Astrocyte (in vitro differentiated cells and primary cell): ENCODE measurements at places on chromosomes 2 and 18. TPM values are rescaled to one million over a fixed set of nuclear protein-coding genes. Genes with fewer than 3 reads are reported as not detected.

Gene AMER3
- total RNA-seq, result 0.07 TPM in 1 of 2 replicates, not detected in the other

- peaks cover 64% of the 10 kb centered on the region for H3K4me1 ChIP-seq
- H3K4me3 ChIP-seq, result peak overlapping the region; percentile 15
- no peaks in the 10 kb centered on the region for H3K36me3 ChIP-seq
- DNase-seq, result no peak
- peak overlapping the region; percentile 98 for H3K27ac ChIP-seq
Measured at GRCh38 chr2:201128033-201128432, 12.1 kb downstream of the CFLAR start.

Gene MC5R
- 0.26 and 0.57 TPM in 2 replicates for total RNA-seq

- no peak overlapping the region for H3K4me3 ChIP-seq
- H3K36me3 ChIP-seq, result no peaks in the 10 kb centered on the region
- H3K27me3 ChIP-seq, result peaks cover 2% of the 10 kb centered on the region
- peaks cover 15% of the 10 kb centered on the region for H3K4me1 ChIP-seq
- no peak overlapping the region for H3K27ac ChIP-seq
- no peak for DNase-seq
Measured at GRCh38 chr2:98773169-98773568, 42.2 kb upstream of the MGAT4A start.

DNA sequence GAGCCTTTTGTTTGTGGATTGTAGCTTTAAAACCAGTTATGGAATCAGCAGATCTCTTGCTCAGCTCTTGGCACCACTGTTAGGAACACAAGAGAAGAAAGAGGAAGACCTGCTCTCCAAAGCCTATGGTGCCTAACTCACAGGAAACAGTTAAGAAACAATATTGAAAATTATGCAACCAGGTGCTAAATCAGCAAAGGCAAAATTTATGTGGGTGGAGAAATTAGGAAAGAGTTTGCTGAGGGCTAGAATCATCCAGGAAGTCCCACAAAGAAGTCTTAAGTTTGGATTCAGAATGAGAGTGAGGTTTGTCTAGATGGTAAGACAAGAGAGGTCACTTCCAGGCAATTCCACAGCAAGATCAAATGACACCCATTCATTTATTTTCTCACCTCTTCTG lies 49.4 kb downstream of the AOX1 start:
- no peaks in the 10 kb centered on the region for H3K27me3 ChIP-seq
- peaks cover 3% of the 10 kb centered on the region for H3K36me3 ChIP-seq
- H3K4me1 ChIP-seq, result no peaks in the 10 kb centered on the region
- H3K27ac ChIP-seq, result no peak overlapping the region
- H3K4me3 ChIP-seq, result no peak overlapping the region

- no peak overlapping the region for H3K27ac ChIP-seq
- no peak for DNase-seq
- no peaks in the 10 kb centered on the region for H3K36me3 ChIP-seq
Measured at GRCh38 chr2:235773188-235773928, 279.5 kb downstream of the AGAP1 start.

- H3K4me1 ChIP-seq, result no peaks in the 10 kb centered on the region
- no peaks in the 10 kb centered on the region for H3K27me3 ChIP-seq
- DNase-seq, result no peak
- H3K36me3 ChIP-seq, result no peaks in the 10 kb centered on the region
- no peak overlapping the region for H3K4me3 ChIP-seq
- no peak overlapping the region for H3K27ac ChIP-seq
Measured at GRCh38 chr18:54916507-54916906, 42.8 kb downstream of the CCDC68 start.

DNA sequence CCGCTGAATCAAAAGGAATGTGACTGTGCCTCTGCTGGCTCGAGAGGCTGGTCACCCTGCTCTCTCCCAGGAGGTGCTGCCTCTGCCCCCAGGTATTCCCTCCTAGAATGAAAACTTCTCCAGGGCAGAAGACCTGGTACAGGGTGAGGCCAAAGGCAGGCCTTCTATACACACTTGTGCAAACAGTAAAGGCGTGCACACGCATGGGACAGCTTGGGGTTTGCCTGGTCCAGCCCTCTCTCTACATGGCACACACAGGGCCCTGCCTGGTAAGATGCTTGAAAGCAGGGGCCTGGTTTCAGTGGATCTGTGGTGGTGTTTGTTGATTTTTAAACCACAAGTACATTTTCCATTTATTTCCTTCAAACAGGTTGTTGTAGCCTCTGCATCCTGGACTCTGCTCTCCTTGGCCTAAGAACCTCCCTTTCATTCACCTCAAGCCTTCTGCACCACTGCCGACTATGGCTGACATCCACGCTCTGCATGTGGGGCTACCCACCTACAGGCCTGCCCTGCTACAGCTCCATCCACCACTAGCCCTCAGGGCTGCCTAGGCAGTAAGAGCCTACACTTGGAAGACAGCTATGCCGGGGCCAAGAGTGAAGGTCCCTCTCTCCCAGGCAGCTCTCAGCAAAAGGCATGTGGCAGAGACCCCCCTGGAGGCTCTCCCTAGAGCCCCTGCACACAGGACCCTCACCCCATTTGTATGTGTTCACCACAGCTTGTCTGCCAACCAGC lies 190.7 kb downstream of the ZBTB7C start:
- no peak overlapping the region for H3K27ac ChIP-seq
- no peaks in the 10 kb centered on the region for H3K4me1 ChIP-seq
- no peak for DNase-seq
- no peak overlapping the region for H3K4me3 ChIP-seq
- H3K27me3 ChIP-seq, result peaks cover 9% of the 10 kb centered on the region
- no peaks in the 10 kb centered on the region for H3K36me3 ChIP-seq

GRCh38 chr2:218276986-218277755 lies 6.9 kb downstream of the PNKD start:
- no peak overlapping the region for H3K27ac ChIP-seq
- peaks cover 47% of the 10 kb centered on the region for H3K36me3 ChIP-seq
- DNase-seq, result no peak
- no peaks in the 10 kb centered on the region for H3K27me3 ChIP-seq

Gene SH2D6
- 0.58 and 0.64 TPM in 2 replicates for total RNA-seq

GRCh38 chr2:65397122-65397521 lies 35.3 kb downstream of the SPRED2 start:
- H3K4me1 ChIP-seq, result peaks cover 20% of the 10 kb centered on the region
- H3K27me3 ChIP-seq, result no peaks in the 10 kb centered on the region
- DNase-seq, result peak; percentile 66
- no peaks in the 10 kb centered on the region for H3K36me3 ChIP-seq
- H3K27ac ChIP-seq, result peak overlapping the region; percentile 18

Gene CRYGC
- total RNA-seq, result not detected in 2 replicates

DNA sequence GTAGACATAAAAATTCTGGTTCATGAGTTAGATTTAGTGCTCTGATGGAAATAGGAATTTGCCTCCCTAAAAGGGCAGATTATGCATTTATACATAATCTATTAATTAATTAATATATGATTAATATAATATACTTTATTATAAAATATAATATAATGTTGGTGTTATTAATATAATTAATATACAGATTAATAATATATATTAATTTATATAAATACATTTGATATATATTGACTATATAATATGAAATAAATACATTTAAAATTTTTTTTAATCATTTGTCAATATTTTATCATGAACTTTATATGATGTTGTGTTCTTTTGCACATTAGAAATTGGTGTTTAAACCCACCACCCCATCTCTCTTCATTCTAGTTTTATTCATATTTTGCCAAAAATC lies 652.1 kb upstream of the ZNF804A start:
- no peak for DNase-seq
- H3K27ac ChIP-seq, result no peak overlapping the region
- H3K27me3 ChIP-seq, result no peaks in the 10 kb centered on the region
- H3K36me3 ChIP-seq, result no peaks in the 10 kb centered on the region

GRCh38 chr2:166338831-166339339 lies 36.9 kb downstream of the SCN9A start:
- H3K36me3 ChIP-seq, result no peaks in the 10 kb centered on the region
- no peak for DNase-seq
- H3K4me3 ChIP-seq, result no peak overlapping the region
- no peak overlapping the region for H3K27ac ChIP-seq

DNA sequence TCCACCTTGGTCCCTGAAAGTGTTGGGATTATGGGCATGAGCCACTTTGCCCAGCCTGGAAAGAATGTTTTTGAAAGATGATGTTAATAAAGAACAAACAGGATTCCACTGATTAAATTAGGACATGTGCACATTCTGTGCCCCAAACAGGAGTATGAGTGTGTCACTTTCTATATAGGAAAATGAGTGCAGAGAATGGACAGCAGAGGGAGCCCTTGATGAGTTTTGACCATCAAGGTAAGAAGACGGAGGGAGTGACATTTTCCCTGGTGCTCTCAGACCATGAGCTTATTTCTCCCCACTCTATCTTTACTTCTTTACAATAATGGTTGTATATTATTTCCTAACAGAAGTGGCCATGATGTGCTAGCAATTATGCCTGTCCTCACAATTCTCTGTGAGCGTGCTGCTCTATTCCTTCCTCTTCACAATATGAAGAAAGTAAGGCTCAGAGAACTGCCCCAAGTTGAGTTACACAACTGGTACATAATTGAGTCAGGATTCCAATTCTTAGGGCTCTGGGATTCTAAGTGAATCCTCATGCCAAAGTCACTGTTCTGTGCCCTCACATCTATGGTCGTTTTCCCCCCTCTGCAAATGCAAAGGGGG lies 20.6 kb downstream of the RPL37A start:
- no peaks in the 10 kb centered on the region for H3K36me3 ChIP-seq
- H3K27me3 ChIP-seq, result no peaks in the 10 kb centered on the region
- DNase-seq, result peak; percentile 59
- H3K27ac ChIP-seq, result no peak overlapping the region
- H3K4me3 ChIP-seq, result no peak overlapping the region
- peaks cover 14% of the 10 kb centered on the region for H3K4me1 ChIP-seq
